Epithelial cell of proximal tubule (primary cell): ENCODE measurements at places on chromosomes 1 and 21. TPM values are rescaled to one million over a fixed set of nuclear protein-coding genes. Genes with fewer than 3 reads are reported as not detected.

ARHGEF16 gene
- total RNA-seq: 27.1 and 36.6 TPM in 2 replicates

ATP1A4 gene
- not detected in 2 replicates for total RNA-seq

TRPM2 gene
- total RNA-seq: 0.52 and 1.7 TPM in 2 replicates

KANK4 gene
- under 0.01 TPM in 1 of 2 replicates, not detected in the other for total RNA-seq

TMCO1 gene
- 66.6 and 84.9 TPM in 2 replicates for total RNA-seq

RYR2 gene
- total RNA-seq: 0.58 and 0.63 TPM in 2 replicates

FBXO2 gene
- 0.51 and 6.5 TPM in 2 replicates for total RNA-seq

HSD3B2 gene
- total RNA-seq: not detected in 2 replicates

CLCNKA gene
- total RNA-seq: 0.14 TPM in 1 of 2 replicates, not detected in the other

MATN1 gene
- not detected in 2 replicates for total RNA-seq

PDPN gene
- total RNA-seq: 7.6 TPM in 2 replicates

VWA5B1 gene
- not detected in 2 replicates for total RNA-seq

SIM2 gene
- 22.3 and 23.2 TPM in 2 replicates for total RNA-seq

PTCH2 gene
- total RNA-seq: under 0.01 TPM in 1 of 2 replicates, not detected in the other

CRB1 gene
- total RNA-seq: 0.06 TPM in 1 of 2 replicates, not detected in the other

IL23R gene
- total RNA-seq: not detected in 2 replicates

SPRR2E gene
- not detected in 2 replicates for total RNA-seq

PGLYRP4 gene
- total RNA-seq: not detected in 2 replicates

UBASH3A gene
- total RNA-seq: not detected in 2 replicates

CA6 gene
- total RNA-seq: not detected in 2 replicates

SUSD4 gene
- total RNA-seq: 0.07 and 0.12 TPM in 2 replicates

MEGF6 gene
- 5.1 and 33.3 TPM in 2 replicates for total RNA-seq

PALMD gene
- 1.4 TPM in 1 of 2 replicates, not detected in the other for total RNA-seq

FAM229A gene
- total RNA-seq: 1.7 and 11.7 TPM in 2 replicates

RNF186 gene
- not detected in 2 replicates for total RNA-seq

SPRR2D gene
- not detected in 2 replicates for total RNA-seq

ADGRL2 gene
- 21.6 and 22.4 TPM in 2 replicates for total RNA-seq
